ENCODE measurements at places on chromosomes 3 and 15.
A peak's percentile ranks its signal among the peaks of the same experiment; 100 is the strongest.

GRCh38 chr3:42036483-42036823 is 54.7 kb upstream of the TRAK1 start:
- DNase-seq = peak; percentile 86

- no peak for DNase-seq
Measured at GRCh38 chr15:62047282-62047827, 12.9 kb downstream of the VPS13C start.

DNA sequence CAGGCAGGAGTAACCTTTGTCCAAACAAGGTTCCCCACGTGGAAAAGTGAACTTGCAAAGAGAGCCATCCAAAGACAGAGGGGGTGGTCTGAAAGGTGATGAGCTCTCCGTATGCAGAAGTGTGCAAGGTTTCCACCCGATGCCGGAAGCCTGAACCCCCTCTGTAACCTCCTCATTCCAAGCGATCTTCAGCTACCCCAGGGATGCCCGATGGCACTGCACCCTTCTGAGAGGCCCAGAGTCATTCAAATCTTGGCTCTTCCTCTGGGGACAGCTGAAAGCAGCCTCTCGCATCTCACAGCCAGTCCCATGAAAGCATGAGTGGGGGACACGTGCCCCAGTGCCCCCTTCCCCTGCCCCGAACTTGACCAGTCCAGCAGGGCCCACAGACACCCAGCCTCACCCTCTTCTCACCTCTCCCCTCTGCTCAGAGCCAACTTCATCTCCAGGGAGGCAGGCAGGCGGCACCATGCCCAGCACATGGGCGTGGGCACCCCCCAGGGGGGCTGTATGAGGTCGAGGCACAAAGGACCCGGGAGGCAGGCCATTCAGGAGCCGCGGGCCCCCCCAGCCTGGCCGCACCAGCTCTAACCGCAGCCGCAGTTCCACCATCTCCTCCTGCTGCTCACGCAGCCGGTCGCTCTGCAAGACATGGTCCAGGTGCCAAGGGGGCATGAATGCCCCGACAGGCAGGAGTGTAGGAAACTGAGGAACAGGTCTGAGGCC is 8.7 kb downstream of the KIF7 start:
- no peak for DNase-seq

GRCh38 chr3:52354676-52355075 is 38.6 kb downstream of the DNAH1 start:
- DNase-seq = no peak

DNA sequence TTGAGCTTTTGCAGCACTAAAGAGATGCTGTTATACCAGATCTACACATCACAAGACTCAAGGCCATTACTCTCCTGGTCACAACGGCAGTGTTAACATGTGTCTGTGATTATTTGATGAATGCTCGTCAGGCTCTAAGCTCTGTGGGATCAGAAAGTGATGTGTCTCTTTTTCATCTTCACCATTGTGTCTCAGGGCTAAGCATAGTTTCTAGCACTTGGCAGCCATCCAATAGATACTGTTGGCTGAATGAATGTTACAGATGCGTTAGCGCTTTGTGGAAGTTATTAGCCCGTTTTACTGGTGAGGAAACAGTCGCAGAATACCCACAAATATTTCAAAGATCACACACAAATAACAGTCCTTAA is 1.2 kb upstream of the FAM81A start:
- no peak for DNase-seq

GRCh38 chr15:86654501-86654900 is 574.8 kb downstream of the AGBL1 start:
- no peak for DNase-seq

- no peak for DNase-seq
Measured at GRCh38 chr3:183937601-183938286, 53.1 kb upstream of the PARL start.

GRCh38 chr3:49967291-49967690 is 27.3 kb downstream of the RBM6 start:
- DNase-seq = peak; percentile 12

- peak; percentile 52 for DNase-seq
Measured at GRCh38 chr3:194632809-194633348, 340 bp downstream of the TMEM44 start.

DNA sequence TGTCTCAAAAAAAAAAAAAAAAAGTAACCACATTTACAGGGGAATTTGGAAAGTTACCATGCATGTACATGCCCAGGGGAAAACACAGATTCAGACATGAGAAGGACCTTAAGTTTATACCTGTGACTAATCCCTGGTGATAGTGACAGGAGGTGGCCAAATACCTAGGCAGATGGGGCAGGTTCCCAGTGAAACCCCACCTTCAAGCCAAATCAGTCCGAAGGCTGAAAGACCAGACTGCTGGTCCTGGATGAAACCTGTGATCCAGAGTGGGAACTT is 15.8 kb downstream of the SPCS1 start:
- DNase-seq = no peak

DNA sequence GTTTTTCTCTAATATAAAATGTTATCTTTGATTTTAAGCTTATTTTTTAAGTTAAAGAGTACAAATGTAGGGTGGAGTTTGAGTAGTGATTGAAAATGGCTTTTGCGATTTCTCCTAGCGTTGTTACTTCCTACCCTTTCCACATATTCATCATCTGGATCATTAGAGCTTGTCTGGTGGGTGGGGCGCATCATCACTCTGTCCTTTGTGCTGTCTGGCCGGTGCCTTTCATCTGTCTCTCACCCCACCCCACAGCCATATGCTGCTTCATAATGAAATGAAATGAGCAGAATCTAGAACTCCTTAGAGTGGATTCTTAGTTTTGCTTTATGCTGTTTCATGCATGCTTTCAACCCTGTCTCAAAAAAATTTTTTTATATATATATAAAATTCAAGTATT is 44.3 kb downstream of the ATP1B3 start:
- no peak for DNase-seq

GRCh38 chr3:55285156-55285555 is 201.9 kb downstream of the WNT5A start:
- peak; percentile 41 for DNase-seq

DNA sequence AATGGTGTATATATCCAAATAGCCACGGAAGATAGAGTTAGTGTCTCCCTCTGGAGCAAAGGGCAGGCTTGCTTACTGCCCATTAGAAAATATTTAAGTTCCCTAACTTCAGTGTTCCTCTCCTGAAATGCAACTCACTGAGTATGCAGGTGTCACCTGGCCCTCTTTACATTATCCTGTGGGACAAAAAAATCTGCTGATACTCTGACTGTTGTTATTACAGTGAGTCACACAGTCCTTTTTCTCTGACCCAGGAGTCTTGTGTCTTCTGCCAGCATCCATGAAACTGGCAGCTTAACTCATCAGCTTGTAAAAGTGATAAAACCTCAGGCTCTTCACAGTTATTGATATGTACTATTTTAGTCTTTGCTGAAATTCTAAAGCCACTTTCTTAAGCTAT is 42.2 kb upstream of the RASGRF1 start:
- DNase-seq = no peak

DNA sequence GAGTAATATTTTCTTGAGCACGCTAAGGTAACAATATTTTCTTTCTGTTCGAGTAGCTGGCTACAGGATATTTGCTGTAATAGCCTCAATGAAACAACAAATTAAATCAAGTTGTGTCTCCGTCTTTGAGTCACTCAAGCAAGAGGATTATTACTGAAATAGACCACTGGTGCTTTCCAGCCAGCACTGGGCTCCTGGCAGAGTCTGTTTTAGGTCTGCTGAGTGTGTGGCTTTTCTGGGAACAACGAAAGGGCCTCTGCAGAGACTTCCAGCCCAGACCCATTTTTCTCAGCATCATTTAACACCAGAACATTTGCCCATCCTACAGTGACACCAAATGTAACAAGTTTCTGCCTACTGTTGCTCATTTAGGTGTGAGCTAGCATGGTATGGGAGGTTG is 652.9 kb downstream of the MAGI1 start:
- DNase-seq = no peak
